H1 (cell line): ENCODE measurements at places on chromosomes 3 and 15. TPM values are rescaled to one million over a fixed set of nuclear protein-coding genes. Genes with fewer than 3 reads are reported as not detected.

GRCh38 chr3:38479431-38480092 is 16.6 kb upstream of the EXOG start:
- no peaks in the 10 kb centered on the region for H3K4me1 ChIP-seq
- peaks cover 54% of the 10 kb centered on the region for H3K36me3 ChIP-seq
- no peaks in the 10 kb centered on the region for H3K27me3 ChIP-seq
- H3K27ac ChIP-seq, result no peak overlapping the region
- DNase-seq, result no peak

GRCh38 chr3:44125882-44126281 is 115.8 kb upstream of the TOPAZ1 start:
- no peak overlapping the region for H3K4me3 ChIP-seq
- peaks cover 3% of the 10 kb centered on the region for H3K4me1 ChIP-seq
- H3K27ac ChIP-seq, result no peak overlapping the region
- H3K36me3 ChIP-seq, result no peaks in the 10 kb centered on the region
- H3K27me3 ChIP-seq, result no peaks in the 10 kb centered on the region
- DNase-seq, result no peak

DNA sequence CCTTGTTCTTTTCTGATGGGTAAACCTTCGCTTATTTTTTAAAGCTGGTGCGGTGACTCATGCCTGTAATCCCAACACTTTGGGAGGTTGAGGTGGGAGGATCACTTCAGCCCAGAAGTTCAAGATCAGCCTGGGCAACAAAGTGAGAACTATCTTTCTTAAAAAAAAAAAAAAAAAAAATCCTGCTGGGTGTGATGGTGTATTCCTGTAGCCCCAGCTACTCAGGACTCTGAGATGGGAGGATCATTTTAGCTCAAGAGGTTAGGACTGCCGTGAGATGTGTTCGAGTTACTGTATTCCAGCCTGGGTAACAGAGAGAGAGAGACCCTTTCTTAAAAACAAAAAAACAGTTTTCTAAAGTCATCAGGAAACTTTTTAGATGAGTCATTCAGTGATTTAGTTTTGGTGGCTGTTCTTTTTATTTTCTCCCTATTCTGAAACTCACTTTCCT is 37.7 kb downstream of the SLMAP start:
- DNase-seq, result no peak
- no peak overlapping the region for H3K27ac ChIP-seq
- H3K27me3 ChIP-seq, result no peaks in the 10 kb centered on the region
- no peaks in the 10 kb centered on the region for H3K4me1 ChIP-seq

- no peaks in the 10 kb centered on the region for H3K4me1 ChIP-seq
- H3K4me3 ChIP-seq, result no peak overlapping the region
- H3K27me3 ChIP-seq, result no peaks in the 10 kb centered on the region
- H3K36me3 ChIP-seq, result no peaks in the 10 kb centered on the region
- no peak for DNase-seq
Observed at GRCh38 chr15:82625136-82625535, 22.0 kb downstream of the CPEB1 start.

DNA sequence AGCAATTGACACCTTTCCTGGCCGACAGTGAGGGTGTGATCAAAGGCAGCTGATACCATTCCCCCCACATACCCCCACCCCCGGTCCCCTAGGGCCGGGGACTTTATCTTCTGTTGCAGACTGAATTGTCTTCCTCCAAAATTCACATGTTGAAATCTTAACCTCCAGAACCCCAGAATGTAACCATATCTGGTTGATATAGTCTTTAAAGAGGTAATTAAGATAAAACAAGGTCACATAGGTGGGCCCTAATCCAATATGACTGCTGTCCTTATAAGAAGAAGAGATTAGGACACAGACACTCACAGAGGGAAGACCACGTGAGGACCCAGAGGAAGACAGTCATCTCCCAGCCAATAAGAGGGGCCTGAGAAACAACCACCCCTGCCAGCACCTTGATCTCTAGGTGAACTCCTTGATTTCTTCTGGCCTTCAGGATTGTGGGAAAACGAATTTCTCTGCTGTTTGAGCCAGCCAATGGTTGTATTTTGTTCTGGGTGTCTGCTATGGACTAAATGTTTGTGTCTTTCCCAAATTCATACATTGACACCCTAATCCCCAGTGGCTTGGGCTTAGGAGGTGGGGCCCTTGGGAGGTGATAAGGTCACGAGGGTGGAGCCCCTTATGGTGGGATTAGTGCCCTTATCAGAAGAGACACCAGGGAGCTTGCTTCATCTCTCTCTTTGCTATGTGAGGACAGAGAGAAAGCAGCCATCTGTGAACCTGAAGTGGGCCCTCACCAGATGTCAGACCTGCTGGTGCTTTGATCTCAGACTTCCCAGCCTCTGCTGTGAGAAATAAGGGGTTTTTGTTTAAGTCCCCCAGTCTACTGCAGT is 144.0 kb downstream of the CHSY1 start:
- H3K4me3 ChIP-seq, result no peak overlapping the region
- H3K36me3 ChIP-seq, result no peaks in the 10 kb centered on the region
- no peaks in the 10 kb centered on the region for H3K4me1 ChIP-seq
- no peaks in the 10 kb centered on the region for H3K27me3 ChIP-seq
- DNase-seq, result no peak

GRCh38 chr3:14352002-14352627 is 50.3 kb upstream of the SLC6A6 start:
- DNase-seq, result peak; percentile 67
- H3K36me3 ChIP-seq, result no peaks in the 10 kb centered on the region
- no peak overlapping the region for H3K27ac ChIP-seq
- no peaks in the 10 kb centered on the region for H3K27me3 ChIP-seq
- H3K4me1 ChIP-seq, result no peaks in the 10 kb centered on the region
- no peak overlapping the region for H3K4me3 ChIP-seq

DNA sequence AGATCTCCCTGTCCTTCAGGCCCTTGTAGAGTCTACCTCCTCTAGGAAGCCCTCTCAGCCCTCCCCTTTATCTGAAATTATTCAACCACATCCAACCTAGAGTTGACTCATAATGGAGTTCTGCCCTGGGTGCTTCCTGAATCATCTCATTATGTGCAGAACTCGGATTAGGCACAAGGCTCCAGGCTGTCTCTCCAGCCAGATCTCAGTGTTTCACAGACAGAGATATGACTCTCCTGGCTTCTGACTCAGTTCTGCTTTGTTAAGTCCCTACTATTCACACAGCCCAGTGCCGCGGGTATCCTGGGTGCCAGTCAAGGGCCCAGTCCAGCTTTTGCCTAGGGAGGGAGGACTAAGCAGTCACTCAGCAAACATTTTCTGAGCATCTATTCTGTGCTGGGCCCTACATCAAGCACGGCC is 9.3 kb downstream of the STRA6 start:
- DNase-seq, result no peak
- H3K27me3 ChIP-seq, result no peaks in the 10 kb centered on the region
- H3K4me1 ChIP-seq, result no peaks in the 10 kb centered on the region
- no peak overlapping the region for H3K4me3 ChIP-seq
- H3K27ac ChIP-seq, result no peak overlapping the region
- no peaks in the 10 kb centered on the region for H3K36me3 ChIP-seq

- no peaks in the 10 kb centered on the region for H3K36me3 ChIP-seq
- no peak for DNase-seq
- H3K27me3 ChIP-seq, result no peaks in the 10 kb centered on the region
- no peak overlapping the region for H3K27ac ChIP-seq
- no peak overlapping the region for H3K4me3 ChIP-seq
- no peaks in the 10 kb centered on the region for H3K4me1 ChIP-seq
Observed at GRCh38 chr15:59590027-59590426, 21.6 kb upstream of the GCNT3 start.

DNA sequence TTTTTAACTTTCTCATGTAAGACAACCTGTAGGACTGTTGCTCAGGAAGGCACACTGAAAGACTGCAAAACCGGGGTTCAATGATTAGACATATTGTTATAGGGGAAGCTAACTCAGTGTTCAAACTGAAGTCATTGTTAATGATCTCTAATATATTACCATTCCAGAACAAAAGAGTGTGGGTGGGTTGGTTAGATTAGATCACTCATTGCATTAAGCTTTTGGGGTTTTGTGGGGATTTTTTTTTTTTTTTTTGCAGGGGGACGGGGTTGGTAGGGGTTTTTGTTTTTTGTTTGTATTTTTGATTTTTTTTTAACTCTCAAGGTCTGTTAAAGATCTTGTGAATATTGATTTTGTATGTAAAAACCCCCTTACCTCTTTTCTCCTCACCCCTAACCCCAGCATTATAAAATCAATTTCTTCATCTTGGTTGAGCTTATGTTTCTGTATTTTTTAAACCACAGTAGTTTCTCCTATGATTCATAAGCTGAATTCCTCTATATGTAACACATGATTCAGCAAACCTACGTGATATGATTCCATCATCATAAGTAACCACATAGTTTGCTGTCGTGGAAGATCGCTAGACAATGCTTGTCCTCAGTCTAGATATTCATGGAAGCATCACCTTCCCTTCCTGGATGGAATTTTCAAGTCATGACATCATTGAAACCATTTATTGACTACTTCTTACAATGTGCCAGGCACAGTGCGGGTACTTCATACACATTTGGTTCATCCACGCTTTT is 544.1 kb upstream of the MDFIC2 start:
- no peaks in the 10 kb centered on the region for H3K36me3 ChIP-seq
- DNase-seq, result no peak
- peaks cover 10% of the 10 kb centered on the region for H3K4me1 ChIP-seq
- no peak overlapping the region for H3K27ac ChIP-seq
- no peak overlapping the region for H3K4me3 ChIP-seq

DNA sequence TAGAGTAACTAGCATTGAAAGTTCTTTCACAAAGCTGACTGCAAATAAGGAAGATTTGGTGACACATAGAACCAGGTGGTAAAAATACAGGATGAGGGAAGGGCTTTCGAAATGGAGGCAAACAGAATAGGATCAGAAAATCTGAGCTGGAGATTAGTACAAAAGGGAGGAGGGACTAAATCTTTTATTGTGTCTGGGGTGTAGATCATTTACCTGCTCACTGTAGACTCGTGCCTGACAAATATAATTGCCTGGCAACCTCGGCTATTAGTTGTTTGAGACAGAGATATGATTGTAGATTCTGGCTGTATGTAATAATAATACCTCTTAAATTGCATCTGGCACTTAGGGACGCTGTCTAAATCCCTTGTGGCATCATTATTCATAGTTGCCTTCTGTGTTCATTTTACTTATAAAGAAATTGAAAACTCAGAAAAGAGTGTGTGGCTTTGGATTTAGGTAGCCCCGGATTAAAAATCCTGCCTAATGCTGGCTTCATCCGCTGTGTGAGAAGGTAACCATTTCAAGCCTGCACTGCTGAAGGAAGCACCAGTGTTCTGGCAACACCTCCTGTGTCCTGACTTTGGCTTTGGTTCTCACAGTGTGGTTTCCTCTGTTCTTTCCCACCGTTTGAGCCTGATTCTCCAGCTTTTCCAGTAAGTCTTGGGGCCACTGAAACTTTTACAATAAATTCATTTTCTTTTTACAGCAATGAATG is 25.0 kb upstream of the GPR160 start:
- H3K4me3 ChIP-seq, result no peak overlapping the region
- no peaks in the 10 kb centered on the region for H3K27me3 ChIP-seq
- H3K4me1 ChIP-seq, result no peaks in the 10 kb centered on the region
- H3K27ac ChIP-seq, result no peak overlapping the region
- no peak for DNase-seq
- no peaks in the 10 kb centered on the region for H3K36me3 ChIP-seq

GRCh38 chr3:58035524-58036255 is 27.5 kb downstream of the FLNB start:
- H3K4me3 ChIP-seq, result no peak overlapping the region; the same call in 1 of the 2 replicates
- no peaks in the 10 kb centered on the region for H3K27me3 ChIP-seq
- no peaks in the 10 kb centered on the region for H3K36me3 ChIP-seq
- peaks cover 21% of the 10 kb centered on the region for H3K4me1 ChIP-seq
- peak overlapping the region; percentile 51; the same call in 1 of the 2 replicates for H3K27ac ChIP-seq

DNA sequence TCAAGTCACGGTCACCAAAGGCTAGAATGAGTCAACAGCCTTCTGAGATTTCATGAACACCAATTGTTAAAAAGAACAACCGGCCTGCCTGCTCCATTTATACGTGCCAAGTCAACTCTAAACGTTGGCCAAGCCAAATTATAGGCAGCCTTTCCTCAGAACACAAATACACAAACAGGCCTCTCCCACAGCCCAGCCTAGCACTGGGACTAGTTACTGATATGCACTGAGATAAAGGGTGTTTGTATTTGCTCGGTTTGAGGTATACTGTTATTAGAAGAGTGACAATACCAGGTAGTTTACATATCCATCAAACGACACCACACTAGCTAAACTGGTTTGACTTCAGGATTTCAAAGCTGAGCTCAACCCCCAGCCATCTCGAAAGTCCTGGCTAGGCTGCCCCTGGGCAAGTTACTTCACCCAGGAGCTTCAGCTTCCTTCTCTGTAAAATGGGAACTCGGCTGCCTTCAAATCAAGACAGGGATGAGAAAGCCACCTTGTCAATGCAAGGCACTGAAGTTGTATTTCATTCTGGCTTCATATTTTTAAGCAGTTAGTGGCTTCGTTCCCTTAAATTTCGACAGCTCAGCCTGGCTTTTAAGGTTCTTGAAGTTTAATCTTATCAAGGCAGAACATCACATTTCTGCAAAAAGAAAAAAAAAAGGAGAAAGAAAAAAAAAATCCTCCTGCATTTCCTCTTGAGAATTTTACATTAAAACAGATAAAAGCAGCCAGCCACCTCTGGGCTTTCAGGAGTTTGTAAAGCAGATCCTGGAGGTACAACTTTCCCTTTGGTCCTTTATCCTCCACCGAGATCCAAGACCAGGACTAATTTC is 4.0 kb downstream of the TLE3 start:
- peak overlapping the region; percentile 99 for H3K4me3 ChIP-seq
- peaks cover 42% of the 10 kb centered on the region for H3K4me1 ChIP-seq
- no peak for DNase-seq
- H3K27me3 ChIP-seq, result no peaks in the 10 kb centered on the region; the same call in 1 of the 2 replicates

DNA sequence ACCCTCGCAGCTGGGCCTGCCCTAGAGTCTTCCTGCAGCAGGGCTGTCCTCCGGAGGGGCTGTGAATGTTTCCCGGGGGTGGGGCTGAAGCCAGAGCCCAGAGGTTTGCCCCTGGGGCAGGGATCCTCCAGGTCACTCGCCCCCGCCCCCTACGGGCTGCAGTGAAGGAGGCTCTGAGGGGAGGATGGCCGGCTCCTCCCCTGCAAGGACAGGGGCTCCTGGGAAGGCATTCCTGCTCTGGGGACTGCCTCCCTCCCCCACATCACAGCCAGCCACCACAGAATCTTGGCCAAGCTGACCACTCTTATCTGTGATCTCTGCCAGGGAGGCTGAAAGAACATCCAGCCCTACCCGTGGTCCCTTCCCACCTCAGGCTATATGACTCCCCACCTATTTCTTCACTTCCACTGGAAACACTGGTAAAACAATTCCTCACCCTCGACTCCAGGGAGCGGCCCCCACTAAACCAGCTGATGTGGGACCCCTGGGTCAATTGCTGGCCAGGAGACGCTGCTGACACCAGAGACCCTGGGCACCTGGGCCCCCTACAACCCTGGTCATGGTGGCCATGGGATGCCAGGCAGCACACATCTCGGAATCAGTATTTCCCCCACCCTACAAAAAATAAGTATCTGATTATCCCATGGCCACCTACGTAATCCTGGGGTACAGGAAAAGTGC is 66.0 kb downstream of the HMCES start:
- H3K4me3 ChIP-seq, result peak overlapping the region; percentile 25
- H3K4me1 ChIP-seq, result peaks cover 12% of the 10 kb centered on the region
- no peak for DNase-seq
- H3K27me3 ChIP-seq, result no peaks in the 10 kb centered on the region
- H3K27ac ChIP-seq, result no peak overlapping the region

GRCh38 chr3:108455212-108455705 is 55.1 kb downstream of the MYH15 start:
- H3K4me1 ChIP-seq, result no peaks in the 10 kb centered on the region
- no peaks in the 10 kb centered on the region for H3K36me3 ChIP-seq
- H3K4me3 ChIP-seq, result no peak overlapping the region

Gene PLIN1
- 0.11 TPM in 1 of 2 replicates, not detected in the other for total RNA-seq

Gene STARD5
- 5.5 and 5.8 TPM in 2 replicates for total RNA-seq

Gene SYNPR
- total RNA-seq, result 0.54 and 0.99 TPM in 2 replicates

Gene CNTN6
- not detected in 2 replicates for total RNA-seq

Gene SERPINI2
- 0.25 and 0.26 TPM in 2 replicates for total RNA-seq

Gene CYP8B1
- not detected in 2 replicates for total RNA-seq

Gene RCN2
- total RNA-seq, result 125 and 137 TPM in 2 replicates

Gene CHMP2B
- total RNA-seq, result 49.3 and 56.5 TPM in 2 replicates

Gene MCF2L2
- total RNA-seq, result 12.2 and 13.7 TPM in 2 replicates
